ENCODE measurements at places on chromosomes 2 and 18.

GRCh38 chr2:124874219-124874618 lies 849.1 kb downstream of the CNTNAP5 start:
- DNase-seq, result no peak

DNA sequence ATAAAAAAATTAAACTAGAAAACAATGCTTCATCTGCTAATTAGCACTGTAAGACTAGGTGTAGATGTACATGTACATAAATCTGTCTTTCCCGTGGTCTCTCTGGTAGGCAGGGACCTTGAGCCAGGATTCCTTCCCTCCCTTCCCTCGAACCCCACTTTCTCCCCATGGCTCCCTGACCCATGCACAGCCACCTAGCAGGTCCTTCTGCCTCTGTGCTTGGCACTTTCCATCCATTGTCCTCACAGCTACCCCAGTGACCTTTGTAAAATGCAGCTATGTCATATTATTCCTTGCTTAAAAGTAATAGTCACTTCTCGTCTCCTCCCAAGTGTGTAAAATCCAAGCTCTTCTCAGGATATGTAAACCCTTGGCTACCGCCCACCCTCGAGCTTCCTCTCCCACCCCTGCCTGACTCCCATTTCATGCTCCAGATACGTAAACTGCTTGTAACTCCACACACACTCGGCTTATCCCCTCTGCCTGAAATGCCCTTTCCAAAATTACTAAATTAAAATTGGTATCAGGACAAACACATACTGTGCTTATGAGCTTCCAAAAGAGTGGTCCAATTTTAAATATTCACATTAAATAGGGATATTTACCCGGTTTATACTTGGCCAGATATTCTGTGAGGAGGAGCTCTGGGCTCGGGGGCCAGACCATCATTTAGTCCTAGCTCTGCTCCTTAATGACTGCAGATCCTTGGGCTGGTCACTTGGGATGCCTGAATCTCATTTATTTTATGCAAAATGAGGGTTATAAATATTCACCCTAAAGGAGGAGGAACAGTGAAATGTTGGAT lies 54.0 kb upstream of the RALBP1 start:
- no peak for DNase-seq

DNA sequence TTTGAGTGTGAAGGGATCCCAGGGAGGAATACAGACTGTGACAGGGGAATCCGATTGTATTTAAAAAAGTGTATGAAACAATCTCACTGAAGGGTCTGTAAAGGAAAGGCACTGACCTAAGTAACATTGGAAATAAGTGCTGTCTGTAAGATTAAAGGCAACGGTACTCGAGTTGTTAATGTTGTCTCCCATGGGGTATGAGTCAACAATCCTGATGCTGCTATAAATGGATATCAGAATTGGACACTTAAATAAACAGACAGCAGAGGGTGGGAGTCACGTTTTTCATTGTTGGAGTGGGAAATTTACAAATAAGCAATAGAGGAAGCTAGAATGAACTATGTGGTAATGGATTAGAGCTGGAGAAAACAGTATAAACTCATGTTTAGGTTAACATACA lies 452.4 kb upstream of the RGPD4 start:
- no peak for DNase-seq

DNA sequence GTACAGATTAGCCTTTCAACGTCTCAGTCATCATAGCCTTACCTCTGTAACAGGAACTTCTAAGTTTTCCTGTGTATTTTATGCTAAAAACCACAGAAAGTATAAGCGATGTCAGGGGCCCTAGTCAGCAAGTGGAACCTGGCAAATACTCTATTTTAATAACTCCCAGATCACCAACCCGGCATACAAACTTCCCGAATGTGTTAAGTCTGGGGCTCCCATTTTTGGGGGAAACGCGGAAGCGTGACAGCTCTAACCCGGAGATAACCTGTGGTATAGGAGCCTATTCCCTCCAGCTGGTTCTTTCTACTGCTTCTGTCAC lies 574 bp downstream of the NIFK start:
- DNase-seq, result no peak

- no peak for DNase-seq
Measured at GRCh38 chr2:126795656-126796055, 103.0 kb upstream of the TEX51 start.

GRCh38 chr18:6219116-6219717 lies 195.5 kb downstream of the L3MBTL4 start:
- DNase-seq, result no peak

GRCh38 chr2:95043300-95044093 lies 18.0 kb downstream of the MAL start:
- DNase-seq, result no peak

- no peak for DNase-seq
Measured at GRCh38 chr18:13617826-13618515, 108.4 kb downstream of the FAM210A start.

- DNase-seq, result no peak
Measured at GRCh38 chr2:177726931-177727348, 334.4 kb downstream of the AGPS start.

DNA sequence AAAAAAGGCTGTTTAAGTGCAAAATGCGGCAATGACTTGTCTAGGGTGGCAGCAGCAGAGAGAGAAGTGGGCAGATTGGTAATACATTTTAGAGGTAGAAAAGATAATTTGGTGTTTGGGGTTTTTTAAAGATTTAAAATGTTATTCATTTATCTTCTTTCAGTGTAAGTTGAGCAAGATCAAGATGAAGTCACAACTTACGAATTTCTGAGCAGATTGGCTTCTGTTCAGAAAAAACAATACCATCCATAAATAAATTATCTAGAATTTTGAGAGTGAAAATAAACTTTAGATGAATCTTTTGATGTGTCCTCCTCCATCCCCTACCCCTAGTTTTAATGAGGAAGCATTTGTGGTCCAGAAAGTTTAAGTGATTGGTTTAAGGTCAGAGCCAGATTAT lies 47.9 kb upstream of the FAM171B start:
- DNase-seq, result no peak

DNA sequence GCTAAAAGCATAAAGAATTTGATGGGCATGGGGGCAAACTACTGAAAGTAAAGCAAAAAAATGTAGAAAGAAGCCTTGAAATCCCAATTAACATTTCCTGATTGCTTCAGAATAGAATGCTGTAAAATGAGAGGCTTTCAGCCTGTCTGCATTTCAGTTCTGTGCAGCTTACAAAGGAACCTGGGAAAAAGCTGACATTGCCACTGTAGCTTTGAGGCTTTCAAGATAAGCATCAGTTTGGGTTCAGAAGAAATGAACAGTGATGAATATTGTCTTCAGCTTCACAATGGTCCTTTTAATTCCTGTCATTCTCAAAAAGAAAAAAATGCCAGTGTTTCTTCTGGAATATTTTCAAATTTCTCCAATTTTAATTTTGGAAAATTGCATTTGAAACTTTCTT lies 242.7 kb downstream of the LRRTM1 start:
- no peak for DNase-seq

DNA sequence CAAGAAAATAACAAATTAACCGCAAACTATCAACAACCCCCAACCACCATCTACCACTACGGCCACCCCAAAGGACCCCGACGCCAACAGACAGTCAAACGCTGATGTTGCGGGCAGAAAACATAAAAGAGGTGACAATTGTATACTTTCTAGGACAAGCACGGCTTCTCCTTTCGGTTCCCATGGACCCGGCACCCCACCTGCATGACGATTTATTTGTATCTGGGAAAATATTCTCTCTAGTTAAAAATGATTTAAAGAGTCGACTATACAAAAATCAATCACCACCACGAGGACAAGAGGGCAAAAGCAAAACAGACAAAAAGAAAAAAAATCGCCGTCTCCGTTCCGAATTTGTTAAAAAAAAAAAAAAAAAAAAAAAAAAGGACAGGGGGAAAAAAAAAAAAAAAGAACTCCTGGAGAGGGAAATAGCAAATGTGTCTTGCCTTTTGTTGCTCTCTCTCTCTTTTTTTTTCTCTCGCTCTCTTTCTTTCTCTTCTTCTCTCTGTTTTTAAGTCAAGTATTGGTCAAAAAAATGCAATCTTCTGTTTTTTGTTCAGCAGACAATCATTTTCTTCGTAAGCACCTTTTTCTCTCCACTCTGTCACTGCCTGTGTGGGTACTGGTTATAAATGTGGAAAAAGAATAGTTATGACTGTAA lies 3.6 kb downstream of the SIX3 start:
- DNase-seq, result no peak

DNA sequence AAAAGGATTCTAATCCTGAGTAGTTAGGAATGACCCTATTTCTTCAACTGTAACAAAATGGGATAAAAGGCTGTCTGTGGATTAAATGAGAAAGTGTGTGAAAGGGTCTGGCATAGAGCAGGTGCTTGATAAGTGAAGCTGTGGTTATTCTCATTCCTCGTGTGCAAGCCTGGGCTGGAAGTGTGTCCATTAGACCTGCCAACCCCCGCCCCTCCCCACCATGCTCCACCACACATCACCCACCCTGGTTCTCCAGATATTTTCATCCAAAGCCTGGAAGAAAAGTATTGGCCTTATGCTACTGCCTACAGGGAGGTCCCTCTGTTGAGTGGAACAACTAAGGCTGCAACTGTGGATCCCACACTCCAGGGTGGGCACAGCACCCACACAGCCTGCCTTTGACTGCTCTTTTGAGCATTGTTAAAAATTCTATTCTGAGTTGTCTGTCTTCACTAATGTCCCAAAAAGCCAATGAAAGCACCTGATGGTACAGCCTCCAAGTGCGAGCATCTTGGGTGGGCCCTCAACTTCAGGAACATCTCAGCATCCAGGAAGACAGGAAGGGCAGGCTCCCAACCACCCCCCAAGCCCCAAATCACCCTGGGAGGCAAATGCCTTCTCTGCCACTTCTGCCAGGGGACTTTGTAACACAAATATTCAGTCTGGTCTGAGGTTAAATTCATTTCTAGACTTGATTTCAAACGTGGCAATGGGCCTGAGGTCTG lies 102.8 kb upstream of the PPP1CB start:
- no peak for DNase-seq

GRCh38 chr2:191927319-191927867 lies 80.5 kb upstream of the CAVIN2 start:
- DNase-seq, result no peak

DNA sequence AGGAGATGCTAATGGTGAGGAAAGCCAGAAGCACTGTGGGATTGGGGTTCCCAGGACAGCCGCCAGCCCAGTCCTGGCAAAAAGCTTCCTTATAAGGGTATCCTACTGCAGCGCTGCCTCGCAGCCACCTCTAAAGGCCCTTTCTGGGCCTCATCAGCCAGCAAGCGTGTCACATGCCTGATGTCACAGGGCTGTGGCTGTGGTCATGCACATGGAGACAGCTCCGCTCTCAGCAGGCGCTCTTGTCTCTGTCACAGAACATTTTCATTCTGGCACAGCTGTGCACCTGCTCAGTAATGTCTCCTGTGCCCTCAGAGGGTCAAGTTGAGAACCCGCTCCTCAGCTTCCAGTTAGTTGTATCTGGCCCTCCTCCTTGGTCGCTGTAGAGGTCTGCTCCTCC lies 17.7 kb upstream of the MAL start:
- DNase-seq, result no peak

DNA sequence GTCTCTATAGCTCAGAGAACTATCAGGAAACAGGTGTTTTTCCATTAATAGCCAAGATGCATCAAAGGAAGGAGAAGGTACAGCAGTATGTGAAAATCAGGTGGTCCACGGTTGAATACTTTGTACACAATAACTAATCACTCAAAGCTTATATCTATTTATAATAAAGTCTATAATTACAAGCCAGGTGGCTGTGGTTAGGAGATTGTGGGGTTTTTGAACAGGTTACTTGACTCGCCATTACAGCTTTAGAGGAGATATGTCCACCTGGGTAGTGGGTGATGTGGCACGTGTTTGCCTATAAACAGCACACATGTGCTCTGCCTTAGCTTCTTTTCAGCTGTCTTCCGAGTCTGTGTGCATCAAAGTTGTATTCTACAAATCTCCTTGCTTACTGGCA lies 892.2 kb upstream of the ZEB2 start:
- DNase-seq, result no peak

GRCh38 chr2:97714084-97714949 lies 941 bp downstream of the ZAP70 start:
- peak; percentile 40 for DNase-seq

DNA sequence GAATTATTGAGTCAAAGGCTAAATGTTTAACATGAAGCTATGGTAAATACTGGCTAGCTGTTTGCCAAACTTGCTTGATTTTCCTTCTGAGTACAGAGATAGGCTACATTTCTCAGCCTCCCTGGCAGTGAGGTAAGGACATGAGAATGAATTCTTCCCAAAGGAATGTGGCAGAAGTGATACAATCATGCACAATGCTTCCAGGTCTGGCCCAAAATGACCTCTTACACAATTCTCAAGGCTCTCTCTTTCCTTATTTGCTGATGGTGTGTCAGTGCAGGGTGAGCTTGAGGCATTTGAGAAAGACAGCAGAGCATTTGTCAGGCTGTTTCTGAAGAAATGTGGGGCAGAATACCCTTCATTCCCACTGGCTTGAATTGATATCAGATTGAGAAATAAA lies 95.6 kb upstream of the NABP1 start:
- DNase-seq, result no peak

DNA sequence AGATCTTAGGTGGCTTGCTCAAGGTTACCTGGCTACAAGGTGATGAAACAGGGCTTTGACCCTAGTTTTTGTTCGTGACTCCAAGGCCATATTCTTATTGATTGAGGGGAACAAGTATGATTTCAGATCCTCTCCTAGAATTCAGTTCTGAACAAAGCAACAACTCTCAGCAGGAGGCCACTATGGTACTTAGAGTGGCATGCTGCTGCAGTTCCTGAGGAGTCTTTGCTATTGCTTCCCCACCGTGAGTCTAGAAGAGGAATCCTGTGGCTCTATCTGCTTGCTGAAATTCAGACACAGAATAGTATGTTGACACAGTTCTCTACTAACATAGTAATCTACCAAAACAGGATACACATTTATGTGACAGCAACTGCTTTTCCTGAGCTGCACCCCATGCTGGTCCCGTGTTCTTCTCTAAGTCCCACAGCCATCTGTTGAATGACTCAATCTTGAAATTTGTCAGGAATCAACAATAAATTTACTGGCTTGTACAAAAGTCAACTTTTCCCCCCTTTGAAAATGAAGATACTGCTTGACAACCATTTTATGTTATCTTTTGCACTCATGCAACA lies 4.1 kb downstream of the TGFBRAP1 start:
- no peak for DNase-seq

GRCh38 chr18:77422974-77423867 lies 173.6 kb downstream of the GALR1 start:
- no peak for DNase-seq

DNA sequence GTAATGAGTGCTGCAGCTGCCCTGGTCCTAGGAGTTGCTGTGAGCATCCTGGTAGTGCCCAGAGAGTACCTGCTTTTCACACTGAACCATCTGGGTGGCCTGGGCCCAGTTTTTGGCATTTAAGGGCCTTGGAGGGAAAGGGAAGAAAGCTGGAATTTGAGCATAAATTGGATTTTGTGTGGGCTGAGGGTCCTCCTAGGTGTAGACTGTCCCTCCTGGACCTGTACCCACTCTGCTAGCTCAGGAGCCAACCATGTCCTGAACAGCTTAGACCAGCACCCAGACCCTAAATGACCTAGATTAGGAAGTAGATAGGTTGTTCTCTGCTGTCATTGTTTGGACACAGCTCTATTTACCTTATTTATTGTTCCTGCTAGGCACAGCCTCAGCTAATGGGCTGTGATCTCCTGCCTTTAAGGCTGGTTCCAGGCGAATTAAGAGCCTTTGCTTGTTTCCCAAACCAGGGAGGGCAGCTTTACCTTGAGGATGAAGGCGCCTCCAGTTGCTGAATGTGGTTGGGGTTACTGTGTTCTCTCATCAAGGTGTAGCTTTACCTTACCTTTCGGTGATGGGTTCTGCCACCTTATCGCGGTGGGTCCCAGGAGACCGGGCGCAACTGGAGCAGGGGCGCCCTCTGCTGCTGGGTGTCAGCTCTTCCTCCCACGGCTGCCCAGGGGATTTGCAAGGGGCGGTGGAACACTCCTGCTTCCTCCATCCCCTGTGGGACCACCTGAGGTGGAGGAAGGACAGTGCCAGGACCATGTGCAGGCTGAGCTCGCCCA lies 34.4 kb downstream of the ITGA6 start:
- peak; percentile 82 for DNase-seq
